H9 (cell line): ENCODE measurements at places on chromosomes 4 and X.

GRCh38 chrX:105483011-105483410, 262.5 kb upstream of the TEX13A start:
- no peak for DNase-seq

GRCh38 chr4:15651676-15652075, 3.5 kb downstream of the FBXL5 start:
- no peak for DNase-seq

GRCh38 chrX:32137525-32137924, 1065.7 kb upstream of the FTHL17 start:
- peak; percentile 27 for DNase-seq

DNA sequence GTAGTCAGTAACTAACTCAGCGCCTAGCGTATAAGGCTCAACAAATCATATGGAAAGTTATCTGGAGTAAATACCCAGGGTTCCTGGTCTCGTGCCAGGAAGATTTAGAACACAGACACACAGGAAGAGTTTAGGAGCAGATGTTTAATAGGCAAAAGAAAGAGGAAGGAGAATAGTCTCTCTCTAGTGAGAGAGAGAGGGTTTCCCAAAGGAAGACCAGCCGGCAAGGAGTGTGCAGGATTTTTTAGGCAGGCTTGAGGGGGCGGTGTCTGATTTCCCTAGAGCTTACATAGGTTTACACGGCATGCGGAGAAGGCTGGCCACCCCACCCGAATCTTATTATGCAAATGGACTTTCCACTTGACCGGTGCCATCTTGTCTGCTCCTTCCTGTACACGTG, 284.0 kb upstream of the FRG1 start:
- no peak for DNase-seq

DNA sequence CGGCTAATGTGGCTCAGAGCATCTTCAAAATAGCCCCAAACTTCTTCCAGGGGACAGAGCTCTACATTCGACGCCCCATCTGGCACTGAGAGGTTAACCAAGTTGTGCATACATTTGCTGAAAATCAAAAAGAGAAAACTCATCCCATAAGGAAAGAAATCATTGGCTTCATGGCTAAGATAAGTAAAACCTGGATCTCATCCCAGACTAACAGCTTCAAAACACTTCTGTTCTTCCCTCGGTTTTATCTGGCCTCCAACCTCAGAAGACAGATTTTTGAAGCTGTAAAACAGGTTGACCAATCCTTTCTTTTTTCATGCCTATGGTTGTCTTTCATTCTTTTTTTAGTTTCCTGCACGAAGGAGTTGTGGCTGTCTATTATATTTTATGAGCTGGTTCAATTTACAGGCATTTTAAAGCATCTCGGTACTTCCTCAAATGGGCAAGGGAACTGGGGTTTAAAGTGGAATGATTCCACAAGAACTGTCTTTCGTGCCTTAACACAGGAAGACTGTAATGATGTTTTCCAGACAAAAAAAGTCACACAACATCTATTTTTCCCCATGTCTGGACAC, 107.6 kb downstream of the DLG3 start:
- no peak for DNase-seq

- no peak for DNase-seq
Measured at GRCh38 chr4:143286701-143287571, 49.7 kb upstream of the GAB1 start.

GRCh38 chrX:112043997-112044396, 38.6 kb downstream of the TRPC5 start:
- no peak for DNase-seq
